Globus pallidus (tissue), 1 donor: ENCODE measurements at places on chromosomes 4 and X.

- peak; percentile 60 for DNase-seq
These were observed 132.9 kb upstream of the IGFBP7 start for GRCh38 chr4:57243076-57243475.

DNA sequence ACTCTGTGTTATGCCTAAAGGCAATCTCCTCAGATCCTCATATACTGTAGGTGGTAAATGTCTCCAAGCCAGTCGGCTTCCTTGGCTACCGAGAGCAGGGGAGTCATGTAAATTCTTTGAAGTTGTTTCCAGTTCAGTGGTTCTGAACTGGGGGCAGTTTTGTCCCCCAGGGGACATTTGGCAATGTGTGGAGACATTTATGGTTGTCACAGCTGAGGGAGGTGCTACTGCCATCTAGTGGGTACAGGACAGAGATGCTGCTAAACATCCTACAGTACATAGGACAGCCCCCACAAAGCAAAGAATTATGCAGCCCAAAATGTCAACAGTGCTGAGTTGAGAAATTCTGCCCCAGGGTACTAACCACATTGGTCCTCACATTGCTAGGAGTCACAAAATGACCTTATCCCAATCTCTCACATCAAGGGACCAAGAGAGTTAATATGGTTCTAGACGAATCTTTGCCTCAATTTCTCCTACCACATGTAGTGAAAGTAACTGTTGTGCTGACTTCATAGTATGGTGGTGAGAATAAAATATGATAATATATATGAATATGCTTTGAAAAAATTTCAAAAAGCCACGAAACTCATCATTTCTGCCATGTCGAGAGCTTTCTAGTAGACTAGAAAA lies 104.4 kb upstream of the ARHGAP24 start:
- DNase-seq = peak; percentile 40

DNA sequence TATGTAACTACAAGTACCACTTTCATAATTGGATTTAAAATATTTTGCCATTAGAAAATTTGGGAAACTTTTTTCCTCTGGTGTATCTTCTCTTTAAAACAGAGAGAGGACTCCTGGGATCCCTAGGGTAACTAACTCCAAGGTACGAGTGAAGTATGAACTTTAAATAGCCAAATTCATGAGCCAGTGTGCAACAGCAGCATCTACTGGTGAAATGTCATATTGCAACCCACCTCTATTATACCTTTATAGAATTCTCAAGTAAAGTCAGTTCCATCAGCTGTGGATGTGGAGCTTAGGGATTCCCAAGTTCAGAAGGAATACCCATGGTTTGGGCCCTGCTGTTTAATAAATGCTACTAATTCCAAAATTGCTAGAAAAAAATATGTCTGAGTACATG lies 282.7 kb upstream of the TAPT1 start:
- DNase-seq = no peak

- DNase-seq = no peak
These were observed 99.9 kb upstream of the RAPGEF2 start for GRCh38 chr4:159002950-159003349.

- no peak for DNase-seq
These were observed 60.6 kb upstream of the LIMCH1 start for GRCh38 chr4:41477181-41477905.

DNA sequence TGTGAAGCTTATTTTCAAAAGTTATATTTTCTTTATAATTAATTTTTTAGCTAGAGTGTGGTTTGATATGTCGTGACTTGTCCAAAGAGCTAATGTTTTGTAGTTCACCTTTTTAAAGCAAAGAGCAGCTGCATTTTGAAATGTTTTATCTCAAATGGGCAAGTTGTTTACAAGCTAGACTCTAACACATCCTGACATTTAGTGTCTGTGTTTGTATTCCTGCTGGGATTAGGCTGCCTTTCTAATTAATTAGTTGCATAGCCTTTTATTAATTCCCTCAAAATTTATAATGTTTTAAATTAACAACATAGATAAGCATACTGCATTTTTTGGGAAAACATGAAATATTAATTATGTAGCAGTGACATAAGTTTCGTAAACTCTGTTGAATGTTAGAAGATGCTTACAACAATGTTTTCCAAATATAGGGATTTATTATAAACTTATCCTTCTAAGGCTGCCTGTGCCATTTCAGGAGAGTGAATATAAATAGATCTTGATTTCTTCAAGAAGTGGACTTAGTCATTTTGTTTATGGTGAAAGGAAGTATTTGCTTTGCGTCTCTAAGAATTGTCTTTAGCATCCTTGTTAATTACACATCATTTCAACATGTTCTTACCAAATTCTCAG lies 37.7 kb upstream of the NUDT6 start:
- DNase-seq = no peak

DNA sequence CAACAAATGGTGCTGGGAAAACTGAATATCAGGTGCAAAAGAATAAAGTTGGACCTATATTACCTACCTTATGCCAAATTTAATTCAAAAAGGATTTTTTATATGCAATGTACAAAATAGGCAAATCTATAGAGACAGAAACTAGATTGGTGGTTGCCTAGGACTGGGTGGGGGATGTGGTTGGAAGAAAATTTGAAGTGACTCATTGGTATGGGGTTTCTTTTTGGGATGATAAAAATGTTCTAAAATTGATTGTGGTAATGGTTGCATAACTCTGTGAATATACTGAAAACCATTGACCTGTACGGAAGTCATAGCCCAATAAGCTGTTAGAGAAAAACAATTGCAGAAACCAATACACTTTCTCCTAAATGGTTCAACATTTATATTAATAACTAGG lies 72.1 kb downstream of the COL4A5 start:
- no peak for DNase-seq

DNA sequence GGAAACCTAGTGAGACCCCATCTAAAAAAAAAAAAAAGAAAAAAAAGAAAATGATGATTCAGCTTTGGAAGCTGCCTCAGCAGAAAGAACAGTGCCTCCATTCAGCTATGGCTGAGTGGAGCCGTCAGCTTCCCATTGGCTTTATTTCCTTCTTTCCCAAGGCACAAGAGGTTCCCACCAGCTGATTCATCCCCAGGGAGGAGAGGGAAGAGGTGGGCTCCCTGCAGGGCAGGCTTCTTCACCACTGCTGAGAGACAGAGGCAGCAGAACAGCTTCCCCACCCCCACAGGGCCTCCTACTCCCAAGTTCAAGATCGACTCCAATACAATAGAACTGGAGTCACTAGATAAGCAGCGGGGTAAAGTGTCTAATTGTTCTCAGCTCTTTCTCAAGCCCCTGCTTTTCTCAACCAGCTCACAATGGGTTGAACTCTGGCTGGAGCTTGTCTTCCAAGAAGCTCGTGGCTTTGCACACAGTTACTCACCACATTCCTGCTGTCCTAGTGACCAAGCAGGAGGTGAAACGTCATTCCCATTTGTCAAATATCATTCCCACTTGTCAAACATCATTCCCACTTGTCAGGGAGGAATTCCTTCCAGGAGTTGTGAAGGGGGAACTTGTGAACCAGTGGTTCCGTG lies 47.8 kb downstream of the FHDC1 start:
- DNase-seq = peak; percentile 14

- peak; percentile 22 for DNase-seq
These were observed 93.8 kb downstream of the C4orf51 start for GRCh38 chr4:145773581-145774234.

- DNase-seq = no peak
These were observed 19.2 kb upstream of the ADRA2C start for GRCh38 chr4:3746701-3747580.

GRCh38 chrX:70346418-70347070 lies 56.6 kb downstream of the KIF4A start:
- no peak for DNase-seq

DNA sequence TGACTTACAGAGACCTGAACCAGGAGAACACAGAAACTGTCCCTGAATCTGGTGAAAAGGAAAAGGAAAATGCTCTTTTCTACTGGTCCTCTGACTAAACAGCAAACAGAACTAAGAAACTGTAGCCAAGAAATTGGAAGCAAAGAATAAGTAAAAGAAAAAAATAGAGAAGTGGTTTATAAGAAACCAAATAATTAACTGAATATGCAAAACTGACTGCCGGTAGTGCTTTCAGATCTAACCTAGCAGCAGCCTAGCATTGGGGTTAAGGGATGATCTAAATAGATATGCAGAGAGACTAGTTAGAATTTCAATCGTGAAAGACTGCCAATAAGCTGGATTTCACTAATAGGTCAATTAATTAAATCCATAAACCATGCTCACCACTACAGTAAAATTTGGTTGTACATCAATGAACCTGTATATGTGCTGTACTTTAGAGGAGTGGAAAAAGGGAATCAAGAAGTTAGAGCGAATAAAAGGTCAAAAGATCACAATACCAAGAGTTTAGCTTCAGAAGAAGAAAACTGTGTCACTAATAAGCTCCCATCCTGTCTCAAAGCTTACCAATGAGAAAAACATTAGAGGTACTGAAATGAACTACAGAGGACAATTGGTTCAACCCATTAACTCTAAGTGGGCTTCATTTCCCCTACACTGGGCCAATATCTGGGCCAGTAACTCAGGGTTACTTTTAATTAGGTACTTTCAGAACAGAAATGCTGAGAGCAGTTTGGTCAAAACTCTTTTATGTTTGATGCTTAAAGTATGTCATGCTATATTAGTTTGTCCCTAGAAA lies 53.6 kb downstream of the KLHL13 start:
- DNase-seq = no peak

DNA sequence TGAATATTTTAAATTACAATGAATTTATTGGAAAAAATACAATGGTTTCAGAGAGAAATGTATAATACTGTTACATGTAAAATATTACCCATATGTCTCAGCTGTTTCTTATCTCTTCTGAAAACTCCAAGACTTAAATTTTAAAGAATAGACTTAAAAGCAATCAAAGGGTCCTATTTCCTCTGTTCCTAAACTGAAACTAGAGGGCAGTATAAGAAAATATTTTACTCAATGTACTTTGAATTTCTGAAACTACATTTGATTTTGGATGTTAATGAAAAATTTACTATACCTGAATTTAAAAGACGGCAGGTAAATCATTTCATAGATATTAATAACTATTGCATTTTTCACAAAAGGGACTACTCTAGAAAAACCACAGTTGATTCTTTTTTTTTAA lies 200.2 kb downstream of the LRBA start:
- DNase-seq = no peak

GRCh38 chr4:173237762-173238161 lies 69.2 kb downstream of the GALNT7 start:
- DNase-seq = no peak

DNA sequence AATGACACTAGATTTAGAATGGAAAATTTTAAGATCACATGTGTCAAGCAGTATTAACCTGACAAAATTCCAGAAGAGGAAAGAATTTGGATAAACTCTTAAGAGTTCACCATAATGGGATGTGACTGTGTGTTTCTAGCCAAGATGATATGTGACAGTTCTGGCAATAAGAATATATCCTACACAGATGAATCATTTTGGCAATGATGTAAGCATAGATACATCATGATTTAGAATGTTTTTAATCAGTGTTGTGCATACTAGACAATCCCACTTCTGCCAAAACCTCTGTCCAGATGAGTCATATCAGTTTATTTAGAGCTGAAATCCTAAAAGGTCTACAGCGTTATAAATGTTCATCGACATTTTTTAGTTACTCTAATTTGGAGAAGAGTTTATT lies 48.8 kb downstream of the PTCHD1 start:
- no peak for DNase-seq
